ENCODE measurements at places on chromosomes 12 and 14. TPM values are rescaled to one million over a fixed set of nuclear protein-coding genes. Genes with fewer than 3 reads are reported as not detected.

ACYP1 gene
- total RNA-seq = 10.5 TPM

COQ5 gene
- 18.3 TPM for total RNA-seq

CTSG gene
- total RNA-seq = 3.6 TPM

- H3K4me3 ChIP-seq = no peak overlapping the region
- no peak overlapping the region for H3K27ac ChIP-seq
- no peak for DNase-seq
- no peaks in the 10 kb centered on the region for H3K36me3 ChIP-seq
These were observed 210.3 kb downstream of the TMTC2 start for GRCh38 chr12:82896979-82897378.

All from aorta (tissue), 5 donors.